ENCODE measurements at places on chromosomes 7 and 10. TPM values are rescaled to one million over a fixed set of nuclear protein-coding genes. Genes with fewer than 3 reads are reported as not detected.

DNA sequence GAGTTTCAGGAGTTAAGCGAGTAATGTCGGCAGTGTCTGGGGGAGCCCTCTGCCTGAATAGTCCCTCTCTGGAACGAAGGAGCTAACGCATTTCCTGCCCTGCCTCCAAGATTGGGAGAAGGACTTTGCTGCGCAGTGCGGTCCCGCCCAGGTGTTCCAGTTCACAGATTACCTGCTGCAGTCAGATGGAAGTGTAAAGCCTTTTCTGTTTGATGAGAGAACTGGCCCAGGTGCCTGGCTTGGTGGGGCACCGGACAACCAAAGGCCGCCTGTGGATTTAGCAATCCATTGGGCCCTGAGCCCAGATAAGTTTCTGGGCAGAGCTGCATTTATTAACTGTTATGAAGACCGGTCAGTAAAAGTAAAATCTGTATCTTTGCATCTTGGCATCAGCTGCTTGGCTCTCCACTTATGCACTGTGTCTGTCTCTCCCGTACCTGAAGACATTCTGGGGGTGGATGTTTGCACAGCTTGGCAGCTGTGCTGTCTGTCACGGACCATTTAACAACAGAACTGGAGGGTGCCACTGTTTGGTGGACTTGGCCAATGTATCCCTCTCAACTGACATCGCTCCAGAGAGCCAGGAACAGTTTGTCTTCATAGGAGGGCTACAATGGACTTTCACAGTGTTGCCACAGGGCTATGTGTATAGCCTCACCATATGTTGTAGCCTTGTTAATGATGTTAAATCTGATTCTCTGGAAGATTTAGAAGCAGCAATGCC is 654.7 kb upstream of the ZWINT start:
- DNase-seq: no peak

DNA sequence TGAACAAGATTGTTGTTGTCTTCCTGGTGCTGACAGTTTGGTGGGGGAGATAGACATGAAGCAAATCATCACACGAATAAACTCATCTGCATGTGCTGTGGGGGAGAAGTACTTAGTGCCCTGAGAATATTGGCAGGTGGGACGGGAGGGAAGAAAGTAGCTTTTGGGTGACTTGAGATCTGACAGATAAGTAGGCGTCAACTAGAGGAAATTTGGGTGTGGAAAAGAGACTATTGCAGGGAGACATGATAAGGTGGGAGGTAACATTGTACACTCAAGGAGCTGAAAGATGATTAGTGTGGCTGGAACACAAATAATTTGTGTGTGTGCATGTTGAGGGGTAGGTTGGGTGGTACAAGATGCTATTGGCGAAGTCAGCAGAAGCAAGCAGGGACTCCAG is 30.1 kb downstream of the CNNM2 start:
- no peak for DNase-seq

DNA sequence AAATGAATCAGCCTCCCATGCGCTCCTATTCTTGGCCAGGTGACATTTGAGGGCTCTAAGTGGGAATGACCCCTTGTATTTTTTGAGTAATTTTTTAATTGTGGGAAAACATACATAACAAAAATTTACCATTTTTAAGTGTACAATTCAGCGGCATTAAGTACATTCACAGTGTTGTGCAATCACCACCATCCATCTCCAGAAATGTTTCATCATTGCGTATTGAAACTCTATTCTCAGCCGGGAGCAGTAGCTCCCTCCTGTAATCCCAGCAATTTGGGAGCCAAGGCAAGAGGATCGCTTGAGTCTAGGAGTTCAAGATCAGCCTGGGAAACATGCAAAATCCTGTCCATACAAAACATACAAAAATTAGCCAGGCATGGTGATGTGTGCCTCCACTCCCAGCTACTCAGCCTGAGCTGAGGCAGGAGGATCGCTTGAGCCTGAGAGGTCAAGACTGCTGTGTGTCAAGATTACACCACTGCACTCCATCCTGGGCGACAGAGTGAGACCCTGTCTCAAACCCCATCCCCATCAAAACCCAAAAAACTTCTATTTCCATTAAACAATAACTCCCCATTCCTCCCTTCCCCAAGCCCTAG is 2.5 kb downstream of the ANTXRL start:
- DNase-seq: no peak

DNA sequence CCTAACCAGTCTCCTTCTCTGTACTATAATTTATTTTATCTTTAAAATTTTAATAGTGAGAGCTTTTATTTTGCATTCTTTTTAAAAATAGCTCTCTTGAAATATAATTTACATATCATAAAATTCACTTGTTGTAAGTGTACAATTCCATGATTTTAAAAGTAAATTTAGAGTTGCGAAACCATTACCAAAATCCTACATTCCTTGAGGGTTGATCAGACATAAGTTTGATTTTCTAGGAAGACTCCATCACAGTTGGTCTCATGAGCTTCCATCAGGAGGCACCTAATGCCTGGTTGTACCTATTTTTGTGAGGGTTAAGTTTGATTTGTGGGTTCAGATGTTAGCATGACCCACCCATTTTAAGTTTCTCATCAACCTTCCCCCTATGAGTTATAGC is 108.1 kb downstream of the BMPER start:
- DNase-seq: no peak

DNA sequence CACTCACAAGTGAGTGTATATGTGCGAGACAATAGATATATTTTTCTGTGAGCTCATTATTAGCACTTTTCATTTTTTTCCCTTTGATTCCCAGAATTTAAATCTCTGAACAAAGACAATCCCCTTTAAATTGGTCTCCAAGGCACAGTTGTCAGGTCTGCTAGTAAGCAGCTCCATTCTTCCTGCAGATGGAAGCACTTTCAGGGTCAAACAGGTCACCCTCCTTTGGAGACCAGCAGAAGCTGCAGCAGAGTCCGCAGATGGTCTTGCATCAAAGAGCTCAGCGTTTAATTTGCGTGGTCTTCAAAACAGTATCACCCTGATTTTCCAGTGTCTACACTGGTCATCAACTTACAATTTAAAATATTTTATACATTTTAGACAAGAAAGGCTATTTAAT is 543.8 kb downstream of the ARL4A start:
- no peak for DNase-seq

GRCh38 chr10:31897506-31897905 is 31.1 kb downstream of the ARHGAP12 start:
- peak; percentile 49 for DNase-seq

- DNase-seq: no peak
Measured at GRCh38 chr10:14302035-14302434, 28.7 kb downstream of the FRMD4A start.

- no peak for DNase-seq
Measured at GRCh38 chr7:64747802-64748201, 46.4 kb upstream of the ZNF138 start.

GRCh38 chr7:1721047-1721690 is 51.1 kb downstream of the ELFN1 start:
- DNase-seq: no peak

- no peak for DNase-seq
Measured at GRCh38 chr10:68099736-68100135, 9.6 kb upstream of the MYPN start.

- DNase-seq: peak; percentile 35
Measured at GRCh38 chr7:23462846-23463245, 7.4 kb downstream of the IGF2BP3 start.

DNA sequence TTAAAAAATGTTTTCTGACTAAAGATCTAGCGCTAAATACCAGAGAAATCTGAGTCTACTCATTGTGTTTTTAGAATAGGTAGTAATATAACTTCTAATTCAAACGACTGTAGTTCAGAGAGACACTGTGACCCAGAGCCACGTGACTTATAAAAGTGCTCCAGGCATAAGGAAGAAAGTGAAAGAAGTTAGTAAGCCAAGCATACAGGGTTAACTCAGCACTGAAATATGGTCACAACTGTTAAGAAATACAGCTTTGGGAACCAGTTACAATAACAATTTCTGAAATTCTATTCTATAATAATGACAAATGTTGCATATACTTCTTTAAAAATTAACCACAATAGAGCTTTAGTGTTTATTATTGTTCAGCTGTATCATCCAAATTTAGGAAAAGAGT is 119.1 kb downstream of the TFEC start:
- no peak for DNase-seq

GRCh38 chr7:40133561-40134427 is 628 bp downstream of the MPLKIP start:
- DNase-seq: peak; percentile 41

DNA sequence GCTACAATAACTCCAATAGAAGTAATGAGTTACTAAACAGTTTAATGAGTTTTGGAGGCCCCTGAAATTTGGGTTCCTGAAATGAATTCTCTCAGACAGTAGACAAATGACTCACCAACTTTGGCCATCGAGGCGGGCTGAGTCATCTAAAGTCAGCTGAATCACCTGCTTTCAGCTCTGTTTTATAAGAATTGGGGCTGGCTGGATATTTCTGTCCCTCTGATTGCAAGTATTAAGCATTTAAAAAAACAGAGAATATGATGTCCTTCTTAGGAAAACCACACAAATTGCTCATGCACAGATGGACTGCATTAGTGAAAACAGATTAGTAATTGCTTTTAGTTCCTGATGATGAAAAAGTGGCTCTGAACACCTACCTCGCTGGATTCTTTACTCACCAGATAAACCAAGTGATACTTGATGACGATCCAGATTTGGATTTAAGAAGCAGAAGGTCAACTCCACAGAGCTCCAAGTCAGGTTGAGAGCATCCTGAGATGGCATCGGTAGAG is 59.1 kb downstream of the ZNF365 start:
- DNase-seq: no peak

GRCh38 chr10:30576641-30577040 is 52.9 kb downstream of the LYZL2 start:
- DNase-seq: no peak

DNA sequence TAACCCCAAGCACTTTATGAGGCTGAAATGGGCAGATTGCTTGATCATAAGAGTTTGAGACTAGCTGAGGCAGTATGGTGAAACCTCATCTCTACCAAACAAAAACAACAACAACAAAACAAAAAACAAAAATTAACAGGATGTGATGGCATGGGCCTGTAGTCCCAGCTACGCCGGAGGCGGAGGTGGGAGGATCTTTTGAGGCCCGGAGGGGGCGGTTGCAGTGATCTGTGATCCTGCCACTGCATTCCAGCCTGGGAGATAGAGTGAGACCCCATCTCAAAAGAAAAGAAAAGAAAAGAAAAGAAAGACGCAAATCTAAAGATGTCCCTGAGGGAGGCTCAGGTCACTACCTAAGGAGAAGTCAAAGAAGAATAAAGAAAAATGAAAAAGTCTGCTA is 35.3 kb upstream of the AGR2 start:
- DNase-seq: no peak

DNA sequence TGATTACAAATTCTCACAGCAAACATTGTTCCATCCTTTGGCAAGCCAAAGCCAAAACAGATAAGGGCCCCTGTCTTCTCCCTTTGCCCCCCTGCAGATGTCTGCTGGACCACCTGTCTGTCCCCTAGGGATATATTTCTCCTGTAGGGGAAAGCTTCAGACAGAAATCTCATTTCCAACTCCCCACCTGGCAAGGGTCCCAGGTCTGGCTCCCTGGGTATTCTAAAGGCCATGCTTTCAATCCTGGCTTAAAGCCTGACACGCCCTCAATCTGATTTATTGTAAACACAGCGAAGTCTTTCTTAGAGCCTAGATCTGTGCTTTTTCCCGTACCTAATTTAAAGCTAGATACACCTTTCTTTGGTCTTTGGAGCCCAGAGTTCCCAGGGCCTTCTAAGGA is 66.1 kb downstream of the KCNMA1 start:
- no peak for DNase-seq

GRCh38 chr10:133379801-133380666 is 972 bp downstream of the PAOX start:
- DNase-seq: no peak

- DNase-seq: no peak
Measured at GRCh38 chr10:84510121-84510520, 181.7 kb downstream of the CCSER2 start.

DNA sequence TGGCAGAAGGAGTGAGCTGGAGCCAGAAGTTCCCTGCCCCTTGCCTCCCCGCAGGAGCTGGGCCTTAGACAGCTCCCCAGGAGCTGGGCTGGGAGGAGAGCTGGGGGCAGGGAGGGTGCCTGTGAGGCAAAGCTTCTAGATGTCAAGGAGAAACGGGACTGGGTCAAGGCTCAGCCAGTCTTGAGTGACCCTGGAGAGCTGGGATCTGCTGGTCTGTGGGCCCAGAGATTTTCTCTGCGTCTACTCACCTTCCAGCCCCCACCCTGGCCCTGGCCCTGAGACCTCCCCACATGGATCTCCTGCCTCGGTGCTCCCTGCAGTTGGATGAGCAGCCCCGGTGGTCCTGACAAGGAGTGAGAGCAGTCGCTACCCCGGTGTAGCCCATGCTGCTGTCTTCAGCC is 20.3 kb upstream of the SHH start:
- DNase-seq: no peak

- DNase-seq: no peak
Measured at GRCh38 chr10:29157321-29157720, 131.5 kb upstream of the LYZL1 start.

- no peak for DNase-seq
Measured at GRCh38 chr10:24993237-24993958, 22.6 kb downstream of the ENKUR start.

DNA sequence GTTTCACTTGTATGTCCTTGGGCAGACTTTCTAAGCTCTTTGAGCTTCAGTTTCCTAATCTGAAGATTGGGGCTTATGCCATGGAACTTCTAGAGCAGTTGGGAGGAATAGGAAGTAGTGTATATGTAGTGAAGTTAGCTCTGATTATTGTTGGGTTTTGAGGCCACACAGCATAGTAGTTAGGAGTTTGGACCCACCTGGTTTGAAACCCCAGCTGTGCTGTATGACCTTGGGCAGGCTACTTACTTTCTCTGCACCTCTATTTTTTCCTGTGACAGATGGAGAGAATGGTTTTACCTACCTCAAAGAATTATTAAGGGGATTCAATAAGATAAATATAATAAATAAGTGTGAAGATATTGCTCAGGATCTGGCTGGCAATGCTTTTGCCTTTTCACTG is 61.4 kb upstream of the ADRB1 start:
- DNase-seq: no peak

DHTKD1 gene
- 19.5 TPM for total RNA-seq

RBP3 gene
- total RNA-seq: not detected

STMP1 gene
- 18.6 TPM for total RNA-seq

SFTPA1 gene
- not detected for total RNA-seq

UBTD1 gene
- 5.6 TPM for total RNA-seq

TEX36 gene
- total RNA-seq: not detected

PNLIPRP3 gene
- total RNA-seq: 5.8 TPM

TRIM73 gene
- total RNA-seq: 1.7 TPM

SPDYE18 gene
- 0.59 TPM for total RNA-seq

All from skin of body (tissue), 3 donors.